ENCODE measurements at places on chromosomes 5 and 9.

DNA sequence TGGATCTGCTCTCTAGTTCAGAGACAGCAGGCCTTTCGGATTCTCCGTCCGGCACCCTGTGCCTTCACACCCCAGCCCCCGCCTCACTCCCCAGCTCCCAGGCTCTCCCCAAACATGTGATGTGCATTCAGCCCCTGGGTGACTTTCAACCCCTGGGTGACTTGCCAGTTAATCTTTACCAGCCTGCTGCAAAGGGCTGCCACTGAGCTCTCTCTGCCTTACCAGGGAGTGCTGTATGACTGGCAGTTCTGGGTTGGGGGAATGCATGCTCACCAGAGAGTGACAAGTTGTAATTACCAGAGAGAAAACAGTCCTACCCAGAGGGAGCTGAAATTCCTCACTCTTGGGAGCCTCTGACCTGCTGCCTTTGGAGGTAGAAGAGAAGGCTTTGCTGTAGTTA is 4.9 kb upstream of the ADRA1B start:
- no peak for DNase-seq

DNA sequence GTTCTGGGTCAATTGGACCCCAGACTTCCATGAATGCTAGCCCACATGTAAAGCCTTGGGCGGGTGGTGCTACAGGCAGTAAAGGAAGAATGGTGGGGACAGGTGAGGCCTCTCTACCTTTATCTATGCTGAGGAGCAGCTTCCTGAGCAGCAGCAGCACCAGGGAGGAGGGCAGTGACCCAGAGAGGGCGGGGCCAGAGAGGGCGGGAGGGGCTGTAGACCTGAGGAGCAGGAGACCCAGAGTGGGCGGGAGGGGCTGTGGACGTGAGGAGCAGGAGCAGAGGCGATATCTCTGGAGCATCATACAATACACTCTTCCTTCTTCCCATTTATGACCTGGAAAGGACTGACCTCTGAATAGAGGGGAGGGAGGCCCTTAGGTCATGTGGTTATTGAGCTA is 165.9 kb downstream of the MTRR start:
- DNase-seq = no peak

GRCh38 chr5:147963948-147964693 is 57.8 kb upstream of the C5orf46 start:
- no peak for DNase-seq

DNA sequence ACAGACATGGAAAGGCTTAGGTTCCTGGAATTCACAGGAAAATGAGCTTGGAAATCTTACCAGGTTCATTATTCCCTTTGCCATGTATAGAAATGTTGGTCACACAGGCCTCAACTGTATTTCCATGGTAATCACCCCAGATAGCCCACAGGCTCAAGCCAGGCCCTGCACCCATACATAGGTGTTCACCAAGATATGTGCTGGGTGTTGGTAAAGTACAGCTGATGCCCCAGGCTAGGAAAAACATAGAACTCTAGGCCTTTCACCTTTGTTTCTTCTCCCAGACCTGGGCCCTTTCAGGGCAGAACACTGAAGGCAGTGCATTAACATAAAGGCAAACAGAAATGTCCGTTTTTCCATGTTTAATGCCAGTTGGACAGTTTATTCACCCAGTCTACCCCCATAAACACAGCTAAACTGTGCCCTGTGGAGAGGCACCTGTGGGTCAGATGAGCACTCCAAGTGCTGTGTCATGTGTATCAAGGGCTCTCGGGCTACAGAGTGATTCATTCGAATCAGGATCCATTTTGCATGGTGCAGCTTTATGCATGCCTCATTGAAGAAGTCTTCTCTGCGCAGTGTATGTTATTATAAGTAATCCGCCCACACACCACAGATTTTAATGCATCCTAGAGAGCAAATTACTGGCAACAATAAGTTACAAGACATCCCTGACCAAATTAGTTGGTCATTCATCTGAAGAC is 93.4 kb upstream of the SLC30A5 start:
- DNase-seq = no peak

- no peak for DNase-seq
These were observed 139.0 kb upstream of the SLC27A6 start for GRCh38 chr5:128826275-128826674.

- DNase-seq = peak; percentile 91
These were observed 121.3 kb downstream of the LHFPL2 start for GRCh38 chr5:78527054-78527859.

GRCh38 chr5:157100140-157100679 is 8.6 kb downstream of the HAVCR2 start:
- DNase-seq = no peak

GRCh38 chr5:150085950-150086715 is at the start of gene CSF1R:
Gene CSF1R, minus strand, starts transcription at chr5:150086554. Its CDS starts 127 bp downstream, at chr5:150086427.
- no peak for DNase-seq

- DNase-seq = no peak
These were observed 36.1 kb upstream of the RANBP6 start for GRCh38 chr9:6051511-6051950.

- no peak for DNase-seq
These were observed 25.0 kb downstream of the ERBIN start for GRCh38 chr5:65951330-65951729.

- DNase-seq = no peak
These were observed 11.6 kb upstream of the CEL start for GRCh38 chr9:133050142-133050541.

DNA sequence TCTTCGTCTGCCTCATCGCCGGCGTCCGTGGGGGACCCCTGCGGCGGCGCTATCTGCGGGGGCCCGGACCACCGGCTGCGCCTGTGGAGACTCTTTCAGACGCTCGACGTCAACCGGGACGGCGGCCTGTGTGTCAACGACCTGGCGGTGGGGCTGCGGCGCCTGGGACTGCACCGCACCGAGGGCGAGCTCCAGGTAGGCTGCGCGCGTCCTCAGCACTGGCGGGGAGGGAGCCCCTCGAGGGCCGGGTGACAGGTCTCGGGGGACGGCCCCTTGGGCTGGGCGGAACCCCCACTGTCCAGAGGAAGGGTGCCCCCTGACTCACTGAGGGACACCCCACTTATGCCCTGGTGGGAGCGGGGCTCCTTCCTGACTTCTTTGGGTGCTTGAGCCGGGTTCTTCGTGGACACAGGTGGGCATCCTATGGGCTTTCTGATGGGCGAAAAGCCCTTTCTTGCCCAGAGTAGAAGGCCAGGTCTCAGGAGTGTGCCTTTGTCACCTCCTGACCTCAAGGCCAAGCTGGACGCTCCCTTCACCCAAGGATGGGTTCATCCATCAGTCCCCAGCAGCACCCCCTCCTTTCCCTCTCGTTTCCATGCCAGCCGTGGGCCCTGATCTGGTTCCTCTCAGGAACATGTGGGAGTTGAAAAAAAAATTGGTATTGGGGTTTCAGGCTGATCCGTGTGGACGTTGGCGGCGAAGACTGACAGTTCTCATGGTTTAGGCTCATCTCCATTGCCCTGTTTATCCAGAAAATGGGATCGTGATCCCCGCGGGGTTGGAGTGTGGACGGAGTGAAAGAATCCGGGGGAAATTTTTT is 564 bp downstream of the SLC25A25 start:
- peak; percentile 63 for DNase-seq

- DNase-seq = no peak
These were observed 46.4 kb upstream of the KDM4C start for GRCh38 chr9:6711403-6711802.

DNA sequence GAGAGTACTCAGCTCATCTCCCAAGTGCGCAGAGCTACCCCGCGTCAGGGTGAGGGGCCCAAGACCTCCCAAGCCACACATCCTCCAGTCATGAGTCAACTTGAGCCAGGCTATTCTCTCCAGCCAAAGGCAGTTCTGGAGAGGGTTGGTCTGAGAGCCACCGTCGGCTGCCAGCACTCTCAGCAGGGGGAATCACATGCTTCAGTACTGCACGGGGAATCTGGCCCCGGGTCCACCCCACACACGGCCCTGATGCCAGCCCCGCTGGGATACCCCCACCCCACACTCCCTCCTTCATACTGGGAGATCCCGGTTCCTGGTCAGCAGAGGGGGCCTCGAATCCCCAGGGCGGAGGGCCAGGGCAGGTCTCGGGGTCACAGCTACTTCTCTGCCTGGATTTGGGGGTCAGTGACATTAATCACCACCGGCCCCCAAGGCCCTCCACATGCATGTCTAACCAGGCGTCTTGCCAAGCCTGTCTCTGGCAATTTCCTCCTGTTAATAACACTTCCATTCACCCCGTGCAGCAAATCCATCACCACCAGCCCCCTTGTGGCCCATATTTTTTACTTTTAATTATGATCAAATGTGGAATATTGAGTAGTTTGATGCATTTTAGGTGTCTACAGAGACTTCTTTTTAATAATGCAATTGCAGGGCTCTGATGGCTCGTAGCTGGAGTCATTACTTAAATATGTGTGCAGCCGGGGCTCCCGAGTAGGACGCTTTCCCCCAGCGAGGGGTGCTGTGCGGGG is 102.9 kb upstream of the PPP1R26 start:
- no peak for DNase-seq

DNA sequence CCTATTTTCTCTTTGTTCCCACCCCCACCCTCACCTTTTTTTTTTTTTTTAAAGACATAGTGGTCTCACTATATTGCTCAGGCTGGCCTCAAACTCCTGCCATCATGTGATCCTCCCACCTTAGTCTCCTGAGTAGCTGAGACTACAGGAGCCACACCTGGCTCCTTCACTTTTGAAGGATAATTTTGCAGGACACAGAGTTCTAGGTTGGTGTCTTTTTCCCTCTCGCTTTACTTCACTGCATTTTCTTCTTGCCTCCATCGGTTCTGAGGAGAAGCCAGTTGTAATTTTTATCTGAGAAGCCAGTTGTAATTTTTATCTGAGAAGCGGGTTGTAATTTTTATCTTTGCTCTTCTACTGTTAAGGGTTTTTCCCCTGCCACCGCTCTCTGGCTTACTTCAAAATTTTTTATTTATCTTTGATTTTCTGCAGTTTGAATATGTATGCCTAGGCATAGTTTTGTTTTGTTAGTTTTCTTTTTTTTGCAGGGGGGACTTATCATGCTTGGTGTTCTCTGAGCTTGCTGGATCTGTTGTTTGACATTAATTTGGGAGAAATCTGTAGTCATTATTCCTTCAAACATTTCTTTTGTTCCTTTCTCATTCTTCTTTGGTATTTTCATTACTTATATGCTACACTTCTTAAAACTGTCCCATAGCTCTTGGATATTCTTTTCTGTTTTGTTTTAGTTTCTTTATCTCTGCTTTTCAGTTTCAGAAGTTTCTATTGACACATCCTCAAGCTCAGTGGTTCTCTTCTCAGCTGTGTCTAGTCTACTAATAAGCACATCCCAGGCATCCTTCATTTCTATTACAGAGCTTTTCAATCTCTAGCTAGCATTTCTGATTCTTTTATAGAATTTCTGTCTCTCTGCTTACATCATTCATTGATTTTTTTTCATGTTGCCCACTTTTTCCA is 148.2 kb upstream of the CHD1 start:
- no peak for DNase-seq

GRCh38 chr5:21221616-21222015 is 1233.6 kb upstream of the CDH18 start:
- DNase-seq = no peak

GRCh38 chr5:38634568-38635369 is 78.3 kb upstream of the LIFR start:
- no peak for DNase-seq

DNA sequence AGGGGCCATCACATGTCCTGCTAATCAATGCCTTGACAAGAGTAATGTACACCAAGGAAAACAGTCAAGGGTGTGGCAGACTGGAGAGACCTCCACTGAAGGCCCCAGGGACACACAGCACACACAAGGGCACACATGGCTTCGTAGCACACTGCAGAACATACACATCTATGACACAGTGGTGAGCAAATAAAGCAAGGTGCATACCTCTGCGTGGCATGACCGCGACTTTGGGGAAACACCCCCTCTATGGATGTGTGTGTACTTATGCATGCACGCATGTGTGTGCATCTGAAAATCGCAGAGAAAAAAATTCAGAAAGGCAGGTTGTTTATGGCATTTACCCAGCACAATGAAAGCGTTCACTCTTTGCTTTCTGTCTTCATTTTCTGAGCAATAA is 20.5 kb downstream of the SEMA4D start:
- DNase-seq = no peak

- peak; percentile 15 for DNase-seq
These were observed 16.0 kb upstream of the COL15A1 start for GRCh38 chr9:98927724-98928123.

Data from femur (tissue), 1 donor.